ENCODE measurements at places on chromosomes 1 and 21.

DNA sequence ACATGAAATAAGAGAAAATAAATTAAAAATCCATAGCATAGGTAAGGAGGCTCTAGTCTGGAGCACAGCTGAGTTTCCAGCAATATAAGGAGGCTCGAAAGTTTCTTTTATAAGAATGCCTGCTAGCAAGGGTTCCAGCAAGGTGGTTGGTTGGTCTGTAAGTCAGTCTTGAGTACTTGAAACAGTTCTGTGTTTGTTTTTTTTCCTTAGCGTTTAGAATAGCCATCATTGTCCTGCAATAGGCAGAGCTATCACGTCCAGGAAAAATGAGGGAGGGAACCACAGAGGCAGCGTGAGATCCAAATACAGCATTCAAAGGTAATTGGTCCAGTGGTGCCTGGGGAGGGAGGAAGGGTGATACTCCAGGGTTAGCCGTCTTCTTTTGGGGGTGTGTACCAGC, 8.4 kb downstream of the UBE2Q1 start:
- H3K36me3 ChIP-seq: peaks cover 58% of the 10 kb centered on the region
- no peak overlapping the region for H3K27ac ChIP-seq
- H3K4me1 ChIP-seq: peaks cover 9% of the 10 kb centered on the region
- no peak overlapping the region for H3K4me3 ChIP-seq

GRCh38 chr1:4745560-4745959, 91.2 kb downstream of the AJAP1 start:
- no peak overlapping the region for H3K4me3 ChIP-seq
- no peaks in the 10 kb centered on the region for H3K4me1 ChIP-seq
- peaks cover 6% of the 10 kb centered on the region for H3K27me3 ChIP-seq
- DNase-seq: no peak
- peaks cover 3% of the 10 kb centered on the region for H3K36me3 ChIP-seq
- no peak overlapping the region for H3K27ac ChIP-seq

DNA sequence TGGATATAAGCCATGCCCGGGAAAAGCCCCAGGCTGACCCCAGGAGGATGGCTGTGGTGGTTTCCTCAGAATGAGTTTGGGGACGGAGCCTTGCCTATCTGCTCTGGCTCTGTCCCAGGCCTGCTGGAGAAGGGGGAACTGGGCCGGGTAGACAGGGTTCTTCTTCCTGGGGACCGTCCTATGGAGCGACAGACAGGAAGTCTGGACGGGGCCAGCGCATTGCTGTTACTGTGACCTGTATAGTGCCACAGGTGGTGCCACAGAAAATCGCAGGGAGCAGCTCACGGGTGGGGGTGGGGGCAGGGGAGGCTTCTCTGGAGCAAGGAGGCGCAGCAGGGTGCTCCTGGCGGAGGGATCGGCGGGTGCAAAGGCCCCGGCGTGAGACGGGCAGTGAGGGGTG, 36.4 kb downstream of the CFAP74 start:
- H3K4me3 ChIP-seq: no peak overlapping the region
- H3K4me1 ChIP-seq: peaks cover 3% of the 10 kb centered on the region
- no peak for DNase-seq

- H3K4me1 ChIP-seq: no peaks in the 10 kb centered on the region
- DNase-seq: no peak
These were observed 6.8 kb downstream of the TENT5C start for GRCh38 chr1:117612517-117613248.

- peaks cover 10% of the 10 kb centered on the region for H3K4me1 ChIP-seq
- no peak within 1 kb of the TSS for H3K27ac ChIP-seq
- H3K36me3 ChIP-seq: peaks cover 9% of the 10 kb centered on the region
- peaks cover 1% of the 10 kb centered on the region for H3K27me3 ChIP-seq
These were observed at the start of gene RAB25 for GRCh38 chr1:156060937-156061636. Gene RAB25, plus strand, starts transcription at chr1:156061160. Its CDS starts 241 bp downstream, at chr1:156061401.

GRCh38 chr21:28731700-28732321, 260.9 kb downstream of the LTN1 start:
- peak overlapping the region; percentile 67 for H3K27ac ChIP-seq
- peaks cover 2% of the 10 kb centered on the region for H3K4me1 ChIP-seq
- no peaks in the 10 kb centered on the region for H3K36me3 ChIP-seq
- no peak for DNase-seq
- no peak overlapping the region for H3K4me3 ChIP-seq

DNA sequence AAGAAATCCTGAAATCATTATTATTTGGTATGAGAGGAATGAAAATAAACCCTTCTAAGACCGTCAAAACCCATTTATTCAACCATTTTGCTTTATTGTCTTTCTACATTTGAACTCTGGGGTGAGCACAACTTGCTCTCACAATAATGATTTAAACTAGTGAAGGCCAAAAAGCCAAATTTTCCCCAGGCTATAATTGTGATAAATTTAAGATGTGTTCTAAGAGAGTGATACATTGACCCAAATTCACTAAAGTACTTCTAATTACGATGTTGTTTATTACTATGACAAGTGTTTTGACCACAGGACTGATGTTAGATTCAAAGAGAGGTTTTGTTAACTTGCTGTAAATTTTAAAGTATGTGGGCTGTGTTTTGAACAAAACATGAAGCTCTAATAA, 670.9 kb upstream of the NR5A2 start:
- no peaks in the 10 kb centered on the region for H3K36me3 ChIP-seq
- H3K4me1 ChIP-seq: no peaks in the 10 kb centered on the region
- H3K4me3 ChIP-seq: no peak overlapping the region
- H3K27me3 ChIP-seq: no peaks in the 10 kb centered on the region
- H3K27ac ChIP-seq: no peak overlapping the region

- no peak overlapping the region for H3K27ac ChIP-seq
- H3K36me3 ChIP-seq: peaks cover 5% of the 10 kb centered on the region
- no peaks in the 10 kb centered on the region for H3K27me3 ChIP-seq
- no peak for DNase-seq
These were observed 20.6 kb upstream of the NBL1 start for GRCh38 chr1:19623523-19623922.

DNA sequence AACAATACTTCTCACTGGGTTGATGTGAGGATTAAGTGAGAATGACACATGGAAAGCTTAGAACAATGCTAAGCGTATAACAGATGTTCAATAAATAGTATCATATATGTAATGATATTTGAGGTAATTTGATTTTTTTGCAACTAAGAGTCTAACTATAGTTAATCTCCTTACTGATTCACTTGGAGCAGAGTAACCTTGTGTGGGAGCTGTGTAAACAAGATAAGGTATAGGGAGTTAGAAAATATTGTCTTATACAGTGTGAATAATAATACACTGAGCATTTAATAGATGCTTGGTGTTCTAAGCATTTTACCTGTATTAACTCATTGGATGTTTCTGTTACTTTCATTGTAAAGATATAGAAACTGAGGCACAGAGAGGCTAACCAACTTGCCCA, 15.9 kb downstream of the RALGPS2 start:
- H3K27ac ChIP-seq: no peak overlapping the region
- DNase-seq: no peak

DNA sequence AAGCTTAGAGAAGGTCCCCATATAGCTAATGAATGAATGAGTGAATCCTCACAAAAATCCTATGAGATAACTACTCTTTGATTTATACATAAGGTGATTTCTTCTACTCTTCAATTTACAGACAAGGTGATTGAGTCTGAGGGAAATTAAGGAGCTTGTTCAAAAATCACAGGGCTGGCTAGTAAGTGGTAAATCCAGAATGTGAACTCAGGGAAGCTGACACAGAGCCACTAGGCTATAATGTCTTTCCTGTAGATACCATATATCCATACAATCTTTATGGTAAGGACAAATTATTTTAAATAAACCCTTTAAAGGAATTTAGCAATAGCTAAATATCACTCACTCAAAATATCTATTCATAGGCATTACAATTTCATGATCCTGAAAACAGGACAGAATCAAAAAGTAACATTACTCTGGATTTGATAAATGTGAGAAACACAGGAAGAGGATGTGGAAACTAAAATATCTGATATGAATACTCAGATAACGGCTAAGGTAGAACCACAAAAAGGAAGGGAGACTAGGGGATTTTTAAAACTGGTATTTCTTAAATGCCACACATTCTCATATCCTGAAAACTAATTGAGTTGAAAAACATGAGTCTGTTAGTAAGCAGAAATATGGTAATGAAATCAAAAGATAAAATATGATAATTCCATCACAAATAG, 108.2 kb downstream of the NBPF12 start:
- H3K27ac ChIP-seq: no peak overlapping the region
- H3K4me1 ChIP-seq: peaks cover 23% of the 10 kb centered on the region

GRCh38 chr1:58592522-58593134, 15.6 kb upstream of the TACSTD2 start:
- peaks cover under 1% of the 10 kb centered on the region for H3K27me3 ChIP-seq
- no peak overlapping the region for H3K27ac ChIP-seq
- no peaks in the 10 kb centered on the region for H3K36me3 ChIP-seq
- no peak overlapping the region for H3K4me3 ChIP-seq
- no peaks in the 10 kb centered on the region for H3K4me1 ChIP-seq
- no peak for DNase-seq

- no peaks in the 10 kb centered on the region for H3K36me3 ChIP-seq
- H3K4me3 ChIP-seq: no peak overlapping the region
- no peak for DNase-seq
- no peak overlapping the region for H3K27ac ChIP-seq
These were observed 756.4 kb downstream of the KCNT2 start for GRCh38 chr1:195851804-195852203.

GRCh38 chr1:72357411-72357810, 75.1 kb upstream of the NEGR1 start:
- no peaks in the 10 kb centered on the region for H3K36me3 ChIP-seq
- no peak overlapping the region for H3K27ac ChIP-seq
- no peaks in the 10 kb centered on the region for H3K4me1 ChIP-seq
- H3K4me3 ChIP-seq: no peak overlapping the region
- H3K27me3 ChIP-seq: no peaks in the 10 kb centered on the region

DNA sequence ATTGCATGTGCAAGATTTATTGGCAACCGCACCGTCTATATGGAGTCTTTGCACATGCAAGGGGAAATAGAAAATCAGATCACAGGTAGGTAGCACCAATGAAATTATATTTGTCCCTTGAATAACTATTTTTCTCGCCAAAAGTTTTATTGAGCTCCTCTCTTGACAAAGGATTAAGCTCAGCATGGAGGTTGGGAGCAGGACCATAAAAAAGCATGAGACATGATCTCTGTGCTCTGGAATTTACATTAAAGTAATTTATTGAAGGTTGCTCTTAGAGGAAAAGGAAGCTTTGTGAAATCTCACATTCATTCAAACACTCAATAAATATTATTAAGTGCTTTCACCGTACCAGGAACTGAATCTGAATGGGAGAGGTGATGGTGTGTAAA, 66.0 kb upstream of the UBE2U start:
- DNase-seq: no peak
- no peak overlapping the region for H3K4me3 ChIP-seq
- H3K27me3 ChIP-seq: no peaks in the 10 kb centered on the region
- H3K36me3 ChIP-seq: no peaks in the 10 kb centered on the region

DNA sequence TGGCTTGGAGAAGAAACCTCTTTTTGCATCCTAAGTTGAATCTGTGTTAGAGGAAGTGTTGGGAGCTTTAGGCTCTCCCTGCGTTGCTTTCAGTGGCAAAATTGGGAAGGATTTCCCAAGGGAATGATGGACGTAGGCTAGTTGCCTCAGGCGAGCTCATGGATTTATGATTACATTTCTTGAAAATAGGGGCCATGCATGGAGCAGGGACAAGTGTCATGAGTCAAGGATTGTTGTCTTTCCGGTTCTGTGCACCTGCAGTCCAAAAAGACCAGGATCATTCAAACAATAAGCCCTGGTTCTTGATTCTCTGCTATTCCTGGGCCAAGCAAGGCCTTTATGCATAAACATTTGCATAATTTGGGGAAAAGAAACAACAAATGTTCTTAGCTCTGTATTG, 7.1 kb downstream of the MAN1C1 start:
- H3K4me3 ChIP-seq: no peak overlapping the region
- peaks cover 19% of the 10 kb centered on the region for H3K36me3 ChIP-seq
- H3K27me3 ChIP-seq: peaks cover 3% of the 10 kb centered on the region
- peaks cover 24% of the 10 kb centered on the region for H3K4me1 ChIP-seq
- no peak overlapping the region for H3K27ac ChIP-seq

GRCh38 chr1:111402083-111402482, 25.5 kb downstream of the OVGP1 start:
- H3K27ac ChIP-seq: no peak overlapping the region
- H3K27me3 ChIP-seq: no peaks in the 10 kb centered on the region
- no peak overlapping the region for H3K4me3 ChIP-seq
- no peak for DNase-seq
- H3K4me1 ChIP-seq: peaks cover 5% of the 10 kb centered on the region
- H3K36me3 ChIP-seq: no peaks in the 10 kb centered on the region

- H3K36me3 ChIP-seq: no peaks in the 10 kb centered on the region
- no peak for DNase-seq
- no peak overlapping the region for H3K4me3 ChIP-seq
- peaks cover 3% of the 10 kb centered on the region for H3K27me3 ChIP-seq
These were observed 162.4 kb upstream of the POU3F1 start for GRCh38 chr1:38208716-38209632.

GRCh38 chr1:66271904-66272254, 262.1 kb upstream of the SGIP1 start:
- H3K27ac ChIP-seq: peak overlapping the region; percentile 85
- peaks cover 64% of the 10 kb centered on the region for H3K4me1 ChIP-seq
- H3K27me3 ChIP-seq: peaks cover 1% of the 10 kb centered on the region
- DNase-seq: no peak

DNA sequence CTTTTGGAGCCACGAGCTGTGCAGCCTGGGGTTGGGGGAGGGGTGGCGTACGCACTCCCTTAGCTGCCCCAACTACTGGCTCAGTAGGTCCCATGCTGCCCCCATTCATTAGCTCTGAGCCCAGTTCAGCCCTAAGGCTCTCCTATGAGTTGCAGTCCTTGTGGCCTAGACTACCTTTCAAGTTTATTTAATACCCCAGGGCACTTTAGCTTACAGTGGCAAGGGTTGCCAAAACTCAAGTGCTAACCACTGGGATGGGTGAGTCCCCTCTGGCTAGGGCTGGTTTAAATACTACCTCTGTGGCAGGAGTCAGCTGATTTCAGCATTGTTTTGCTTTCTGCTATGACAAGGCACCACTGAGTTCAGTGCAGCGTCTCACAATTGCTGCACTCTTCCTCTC, 118.2 kb downstream of the ODF2L start:
- no peaks in the 10 kb centered on the region for H3K4me1 ChIP-seq
- no peak for DNase-seq
- H3K36me3 ChIP-seq: no peaks in the 10 kb centered on the region
- no peaks in the 10 kb centered on the region for H3K27me3 ChIP-seq
- H3K4me3 ChIP-seq: no peak overlapping the region

- no peaks in the 10 kb centered on the region for H3K36me3 ChIP-seq
- H3K27ac ChIP-seq: no peak overlapping the region
- no peak overlapping the region for H3K4me3 ChIP-seq
- no peaks in the 10 kb centered on the region for H3K27me3 ChIP-seq
- H3K4me1 ChIP-seq: no peaks in the 10 kb centered on the region
- no peak for DNase-seq
These were observed 45.7 kb downstream of the TDRD5 start for GRCh38 chr1:179637211-179637860.
